Breast epithelium (tissue), 4 donors: ENCODE measurements at places on chromosomes 16 and 17.

DNA sequence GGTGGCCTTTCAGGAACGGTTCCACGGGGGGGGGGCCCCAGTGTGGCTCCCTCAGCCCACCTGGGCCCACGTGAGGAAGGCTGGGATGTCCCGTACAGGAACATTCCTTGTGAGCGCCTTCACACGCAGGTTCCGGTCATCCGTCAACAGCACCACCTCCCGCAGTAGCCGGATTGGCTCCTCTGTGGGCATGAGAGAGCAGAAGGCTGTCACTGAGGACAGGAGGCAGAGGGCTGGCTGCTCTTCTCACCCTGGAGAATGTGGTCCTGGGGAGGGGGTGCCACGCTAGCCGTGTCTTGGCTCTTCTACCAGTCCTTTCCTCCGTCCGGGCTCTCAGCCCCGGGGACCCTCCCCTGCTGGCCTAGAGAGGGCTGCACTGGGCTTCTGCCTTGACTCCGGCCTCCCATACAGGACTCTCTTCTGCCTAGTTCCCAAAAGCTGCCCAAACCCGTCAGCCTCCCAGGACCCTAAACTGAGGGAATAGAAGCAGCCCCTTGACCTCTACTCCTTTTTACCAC, 6.6 kb downstream of the HIC1 start:
- no peak for DNase-seq

DNA sequence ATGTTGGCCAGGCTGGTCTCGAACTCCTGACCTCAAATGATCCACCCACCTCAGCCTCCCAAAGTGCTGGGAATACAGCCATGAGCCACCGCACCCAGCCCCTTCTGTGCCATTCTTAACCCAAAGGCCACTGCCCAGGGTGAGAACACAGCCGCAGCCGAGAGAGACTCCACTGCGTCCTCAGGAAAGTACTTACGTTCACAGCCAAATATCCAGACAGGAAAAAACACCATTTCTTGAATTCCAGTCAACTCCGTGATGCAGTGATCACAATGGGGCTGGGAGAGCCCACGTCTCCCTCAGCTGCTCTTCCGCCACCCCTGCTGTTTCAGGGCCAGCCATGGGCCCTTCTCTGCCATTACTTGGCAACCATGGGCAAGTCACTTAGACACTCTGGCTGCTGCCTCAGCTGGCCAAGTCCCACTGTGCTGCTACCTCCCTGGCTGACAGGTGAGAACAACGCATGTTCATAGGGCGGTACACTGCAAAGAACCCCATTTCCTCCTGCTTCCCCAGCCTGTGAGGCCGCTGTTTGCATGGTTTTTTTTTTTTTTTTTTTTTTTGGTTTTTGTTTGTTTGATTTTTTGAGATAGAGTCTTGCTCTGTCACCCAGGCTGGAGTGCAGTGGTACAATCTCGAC, 4.3 kb downstream of the CDIP1 start:
- DNase-seq, result no peak

GRCh38 chr16:82945420-82946101, 318.8 kb downstream of the CDH13 start:
- DNase-seq, result no peak

DNA sequence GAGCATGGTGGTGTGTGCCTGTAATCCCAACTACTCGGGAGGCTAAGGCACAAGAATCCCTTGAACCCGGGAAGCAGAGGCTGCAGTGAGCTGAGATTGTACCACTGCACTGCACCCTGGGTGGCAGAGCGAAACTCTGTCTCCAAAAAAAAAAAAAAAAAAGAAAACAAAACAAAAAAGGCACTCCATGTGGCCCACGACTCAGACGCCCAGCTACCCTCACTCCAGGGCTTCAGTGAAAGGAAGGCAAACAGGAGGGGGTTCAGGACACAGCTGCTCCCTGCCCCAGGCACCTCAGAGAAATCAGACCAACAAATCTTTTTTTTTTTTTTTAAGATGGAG, 91.7 kb downstream of the LITAF start:
- DNase-seq, result no peak

DNA sequence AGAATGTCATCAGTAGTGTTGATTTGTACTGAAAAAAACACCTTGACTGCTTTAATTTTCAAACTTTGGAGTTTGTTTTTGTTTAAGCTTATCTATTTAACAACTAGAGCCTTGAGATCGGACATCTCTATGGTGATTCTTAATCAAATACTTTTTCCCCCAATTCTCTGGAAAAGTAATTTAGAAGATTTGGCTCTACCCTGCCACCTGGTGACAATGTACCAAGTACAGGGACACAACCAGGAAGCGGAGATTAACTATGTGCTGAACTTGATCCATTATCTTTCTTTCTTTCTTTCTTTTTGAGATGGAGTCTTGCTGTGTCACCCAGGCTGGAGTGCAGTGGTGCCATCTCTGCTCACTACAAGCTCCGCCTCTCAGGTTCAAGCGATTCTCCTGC, 30.8 kb downstream of the USP43 start:
- no peak for DNase-seq

- DNase-seq, result no peak
These were observed 14.0 kb downstream of the ERN1 start for GRCh38 chr17:64115822-64116534.

GRCh38 chr17:48064638-48065037, 16.5 kb downstream of the NFE2L1 start:
- no peak for DNase-seq

GRCh38 chr16:88957887-88958577, 19.0 kb downstream of the CBFA2T3 start:
- no peak for DNase-seq

- DNase-seq, result no peak
These were observed 47.1 kb upstream of the CLEC19A start for GRCh38 chr16:19238406-19238805.

DNA sequence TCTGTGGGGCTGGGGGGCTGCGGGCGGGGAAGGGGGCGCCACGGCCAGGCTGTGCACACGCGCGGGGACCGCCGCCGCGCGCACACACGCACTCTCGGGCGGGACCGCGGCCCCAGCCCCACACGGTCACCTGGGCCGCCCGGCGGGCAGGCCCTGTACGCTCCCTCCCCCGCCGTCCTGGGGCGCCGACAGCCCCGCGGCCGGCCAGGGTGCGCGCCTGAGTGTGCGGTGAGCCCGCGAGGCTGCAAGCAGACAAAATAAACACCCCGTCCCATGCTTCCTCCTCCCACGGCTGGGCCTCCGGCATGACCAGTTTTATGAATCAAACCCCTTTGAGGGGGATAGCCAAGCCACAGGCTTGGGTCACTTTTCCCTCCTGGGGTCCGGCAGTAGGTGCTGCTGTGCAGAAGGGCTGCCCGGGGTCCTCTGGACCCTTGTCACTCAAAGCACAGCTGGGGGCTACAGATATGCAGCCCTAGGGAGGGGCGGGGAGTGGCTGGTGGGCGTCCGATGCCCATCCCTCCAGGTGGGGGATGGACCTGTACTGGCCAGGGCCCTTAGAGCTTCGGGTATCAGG, 441 bp downstream of the VASN start:
- DNase-seq, result no peak

- DNase-seq, result no peak
These were observed 155.2 kb upstream of the C17orf78 start for GRCh38 chr17:37220607-37220953.

GRCh38 chr16:24235806-24236205, 20.3 kb upstream of the CACNG3 start:
- no peak for DNase-seq

DNA sequence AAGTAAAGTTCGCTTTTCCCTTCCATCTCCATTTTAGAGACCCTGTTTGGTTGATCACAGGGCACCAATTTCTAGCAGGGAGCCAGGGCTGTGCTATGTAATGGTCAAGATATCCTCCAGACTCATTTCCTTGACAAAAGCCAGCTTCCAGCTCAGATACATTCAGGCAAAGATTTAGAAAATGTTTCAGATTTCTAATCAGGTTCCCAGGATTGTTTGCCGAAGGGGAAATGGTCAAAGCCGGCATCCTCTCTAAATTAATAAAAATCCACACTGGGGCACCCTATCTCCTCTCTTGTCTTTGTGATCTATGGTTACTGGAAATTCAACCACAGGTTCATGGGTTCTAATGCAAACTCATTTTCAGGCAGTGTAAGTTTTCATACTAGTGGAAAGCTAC, 686.8 kb upstream of the KIF2B start:
- no peak for DNase-seq

DNA sequence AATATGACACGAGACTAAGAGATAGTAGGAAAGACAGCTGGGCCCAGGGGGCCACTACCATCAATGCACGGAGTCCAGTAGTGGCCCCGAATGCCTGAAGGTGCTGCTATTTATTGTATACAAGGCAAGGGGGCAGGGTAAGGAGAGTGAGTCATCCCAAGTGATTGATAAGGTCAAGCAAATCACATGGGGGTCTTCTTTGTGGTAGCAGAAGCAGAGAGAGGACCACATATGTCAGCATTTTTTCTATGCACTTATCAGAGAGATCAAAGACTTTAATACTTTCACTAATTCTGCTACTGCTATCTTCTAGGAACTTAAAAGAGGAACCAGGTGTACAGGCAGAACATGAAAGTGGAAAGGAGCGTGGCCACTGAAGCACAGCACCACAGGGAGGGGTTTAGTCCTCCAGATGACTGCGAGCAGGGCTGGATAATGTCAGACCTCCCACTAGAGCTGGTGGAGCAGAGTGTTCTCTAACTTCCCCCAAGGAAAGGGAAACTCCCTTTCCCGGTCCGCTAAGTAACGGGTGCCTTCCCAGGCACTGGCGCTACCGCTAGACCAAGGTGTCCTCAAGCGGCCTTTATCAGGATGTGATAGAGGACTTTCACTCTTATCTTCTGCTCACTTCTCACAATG, 26.4 kb upstream of the ARL4D start:
- no peak for DNase-seq

DNA sequence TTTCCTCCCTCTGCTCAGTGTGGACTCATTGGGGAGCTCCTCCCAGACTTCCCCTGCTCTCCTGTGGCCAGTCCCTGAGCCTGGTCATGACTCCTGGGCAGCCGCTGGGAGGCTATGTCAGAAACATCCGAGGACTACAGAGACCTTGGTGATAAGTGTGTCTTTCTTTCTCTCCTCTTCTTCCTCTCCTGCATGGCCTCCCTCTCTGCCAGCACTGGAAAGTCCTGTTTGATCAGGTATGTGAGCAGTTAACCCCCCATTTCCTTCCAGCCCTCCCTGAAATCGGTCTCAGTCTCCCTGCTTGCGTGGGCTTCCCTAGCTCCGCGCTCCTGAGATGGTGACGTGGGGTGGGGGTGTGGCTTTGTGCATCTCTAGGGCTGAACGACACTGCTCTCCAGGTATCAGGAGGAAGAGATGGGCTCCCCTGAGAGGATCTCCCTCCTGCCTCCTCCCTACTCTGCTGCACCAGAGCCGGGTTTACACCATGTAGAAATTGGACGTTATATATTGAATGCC, 2.1 kb downstream of the RHBDL3 start:
- no peak for DNase-seq

DNA sequence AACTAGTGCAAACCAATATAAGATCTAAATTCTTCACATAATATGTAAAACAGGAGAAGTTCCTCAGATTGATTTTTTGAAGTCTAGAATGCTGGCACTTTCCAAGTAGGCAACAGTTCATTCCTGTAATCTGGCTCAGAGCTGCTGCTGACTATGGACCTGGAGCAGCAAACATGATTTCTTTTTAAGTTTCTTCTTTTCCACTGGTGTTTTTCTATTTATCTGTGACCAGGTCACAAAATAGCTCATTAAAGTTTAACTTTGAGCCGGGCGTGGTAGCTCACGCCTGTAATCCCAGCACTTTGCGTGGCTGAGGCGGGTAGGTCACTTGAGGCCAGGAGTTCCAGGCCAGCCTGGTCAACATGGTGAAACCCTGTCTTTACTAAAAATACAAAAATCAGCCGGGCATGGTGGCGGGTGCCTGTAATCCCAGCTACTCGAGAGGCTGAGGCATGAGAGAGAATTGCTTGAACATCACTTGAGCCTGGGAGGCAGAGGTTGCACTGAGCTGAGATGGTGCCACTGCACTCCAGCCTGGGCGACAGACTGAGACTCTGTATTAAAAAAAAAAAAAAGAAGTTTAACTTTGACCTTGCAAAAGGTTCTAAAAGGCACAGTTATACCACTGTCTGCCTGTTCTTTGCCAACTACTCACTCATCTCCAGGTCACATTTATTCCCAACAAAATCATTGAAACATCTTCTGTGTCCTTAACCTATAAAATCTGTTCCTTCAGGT, 29.4 kb upstream of the SLC13A2 start:
- no peak for DNase-seq

DNA sequence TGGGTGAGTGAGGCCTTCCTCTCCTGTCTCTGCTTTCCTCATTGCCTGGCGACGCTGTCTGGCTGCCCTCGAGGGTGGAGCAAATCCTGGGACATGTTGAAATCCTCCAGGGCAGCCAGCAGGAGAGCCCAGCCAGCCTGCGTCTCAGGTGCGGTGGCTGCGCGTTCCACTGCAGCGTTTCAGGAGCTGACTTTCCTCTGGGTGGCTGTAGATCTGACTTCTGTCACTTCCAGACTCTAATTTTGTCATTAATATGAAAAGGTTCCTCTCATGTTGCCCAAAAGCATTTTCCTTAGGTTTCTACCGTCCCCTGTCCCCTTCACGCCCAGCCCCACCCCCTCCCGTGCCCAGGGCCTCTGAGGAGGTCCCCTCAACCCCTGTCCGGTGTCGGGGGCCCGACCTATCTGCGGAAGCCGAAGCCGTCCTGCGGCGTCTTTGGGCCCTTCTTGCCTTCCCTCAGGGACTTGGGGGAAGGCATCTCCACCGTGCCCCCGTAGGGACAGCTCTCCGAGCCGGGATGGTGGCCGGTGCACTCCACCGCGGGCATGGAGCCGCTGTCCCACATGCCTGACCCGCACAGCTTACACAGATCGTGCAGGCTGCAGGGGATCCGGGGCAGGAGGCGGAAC, 95.1 kb downstream of the TBC1D16 start:
- DNase-seq, result no peak

DNA sequence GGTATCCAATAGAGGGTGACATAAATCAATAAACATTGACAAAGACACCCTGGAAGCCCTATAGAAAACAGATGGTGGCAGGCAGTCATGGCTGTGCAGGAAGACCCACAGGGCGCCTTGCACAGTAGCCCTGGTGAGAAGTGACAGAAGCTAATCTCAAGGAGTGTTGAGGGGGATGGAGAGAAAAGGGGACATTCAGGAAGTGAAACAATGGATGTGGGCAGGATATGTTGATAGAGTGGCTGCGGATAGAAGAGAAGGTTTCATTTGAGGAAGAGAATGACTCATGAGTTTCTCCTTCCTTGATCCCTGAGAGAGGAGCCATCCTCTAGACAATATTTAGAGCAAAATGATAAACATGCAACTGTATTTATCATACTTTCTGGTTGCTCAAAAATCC, 468.8 kb upstream of the HSBP1 start:
- no peak for DNase-seq

- no peak for DNase-seq
These were observed 26.7 kb upstream of the TEX2 start for GRCh38 chr17:64289741-64290141.

GRCh38 chr17:31758646-31759045, 100.4 kb downstream of the COPRS start:
- DNase-seq, result no peak

DNA sequence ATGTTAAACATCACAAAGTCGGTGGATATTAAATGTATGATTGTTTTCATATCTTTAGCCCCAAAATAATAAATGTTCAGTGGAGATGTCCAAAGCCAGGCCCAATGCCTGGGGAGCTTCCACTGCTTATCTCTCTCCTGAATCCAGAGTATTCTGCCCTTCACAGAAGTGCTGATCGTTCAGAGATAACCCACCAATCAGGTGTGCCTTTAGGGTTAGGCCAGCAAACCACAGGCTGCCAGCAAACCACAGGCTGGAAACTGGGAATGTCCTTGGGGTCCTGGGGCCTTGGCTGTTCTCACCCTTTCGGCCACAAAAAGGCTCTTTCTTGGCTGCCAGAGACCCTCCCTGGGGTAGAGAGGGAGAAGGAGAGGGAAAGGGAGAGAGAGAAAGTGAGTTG, 33.9 kb downstream of the NXN start:
- DNase-seq, result no peak
